ENCODE measurements at places on chromosomes 2 and 18.

DNA sequence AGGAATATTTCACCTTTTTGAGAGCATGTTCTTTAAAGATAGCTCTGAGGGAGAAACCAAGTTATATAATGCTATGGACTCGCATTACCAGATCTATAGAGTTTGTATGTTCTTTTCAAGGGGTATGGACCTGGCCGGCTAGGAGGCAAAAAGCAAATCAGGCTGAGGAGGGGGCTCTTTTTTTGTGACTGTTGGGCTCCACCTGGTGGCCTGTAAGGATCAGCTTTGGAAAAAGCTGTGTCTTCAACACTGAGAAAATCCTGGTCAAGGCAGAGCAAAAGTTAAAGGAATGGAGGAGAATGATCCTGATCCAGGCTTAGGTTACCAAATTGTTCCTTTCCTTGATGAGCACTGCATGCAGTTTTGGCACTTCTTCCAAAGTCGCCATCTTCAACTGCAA is 180.5 kb downstream of the DIS3L2 start:
- no peak for DNase-seq

GRCh38 chr2:61338447-61338846 is 132.4 kb downstream of the USP34 start:
- DNase-seq, result no peak

GRCh38 chr18:48693006-48693405 is 154.2 kb downstream of the CTIF start:
- no peak for DNase-seq

DNA sequence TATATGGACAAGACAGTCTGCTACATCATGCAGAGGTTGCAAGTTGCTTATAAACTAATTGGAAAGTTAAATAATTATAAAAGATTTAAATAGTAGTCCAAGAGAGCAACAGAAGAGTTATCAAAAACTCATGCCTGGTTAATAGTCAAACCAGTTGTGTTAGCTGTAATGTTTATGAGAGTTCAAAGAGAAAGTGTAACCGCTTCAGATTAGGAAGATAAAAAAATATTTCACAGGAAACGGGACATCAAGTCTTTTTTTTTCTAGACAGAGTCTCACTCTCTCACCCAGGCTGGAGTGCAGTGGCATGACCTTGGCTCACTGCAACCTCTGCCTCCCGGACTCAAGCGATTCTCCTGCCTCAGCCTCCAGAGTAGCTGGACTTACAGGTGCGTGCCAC is 34.6 kb upstream of the RNF125 start:
- DNase-seq, result no peak

DNA sequence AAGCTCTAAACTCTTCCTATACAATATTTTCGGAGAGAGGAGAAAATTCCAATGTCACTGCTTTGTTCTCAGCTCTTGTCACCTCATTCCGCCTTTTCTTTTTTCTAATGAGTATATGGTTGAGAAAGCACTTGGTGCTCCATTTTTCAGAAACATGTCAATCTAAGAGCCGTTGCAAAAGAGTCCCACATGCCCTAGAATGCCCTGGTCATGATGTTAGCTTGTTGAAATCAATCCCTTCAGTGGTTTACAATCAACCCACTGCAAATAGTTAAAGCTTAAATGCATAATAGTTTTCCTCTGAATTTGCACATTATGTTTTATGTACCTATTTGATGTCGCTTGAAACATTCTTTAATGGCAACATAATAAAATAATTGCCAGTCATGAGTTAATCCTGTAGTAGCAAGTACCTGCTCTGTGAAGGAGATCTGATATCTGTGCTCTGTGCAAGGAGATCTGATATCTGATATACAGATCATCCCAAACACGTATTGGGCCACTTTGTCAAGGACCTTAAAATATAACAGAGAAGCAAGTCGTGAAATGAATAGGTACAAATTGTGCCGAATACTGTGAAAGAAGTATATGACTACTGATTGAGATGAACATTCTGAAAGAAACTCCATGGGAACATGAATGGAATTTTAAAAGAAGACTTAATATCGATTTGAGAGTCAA is 1633.5 kb downstream of the SUCLG1 start:
- no peak for DNase-seq

DNA sequence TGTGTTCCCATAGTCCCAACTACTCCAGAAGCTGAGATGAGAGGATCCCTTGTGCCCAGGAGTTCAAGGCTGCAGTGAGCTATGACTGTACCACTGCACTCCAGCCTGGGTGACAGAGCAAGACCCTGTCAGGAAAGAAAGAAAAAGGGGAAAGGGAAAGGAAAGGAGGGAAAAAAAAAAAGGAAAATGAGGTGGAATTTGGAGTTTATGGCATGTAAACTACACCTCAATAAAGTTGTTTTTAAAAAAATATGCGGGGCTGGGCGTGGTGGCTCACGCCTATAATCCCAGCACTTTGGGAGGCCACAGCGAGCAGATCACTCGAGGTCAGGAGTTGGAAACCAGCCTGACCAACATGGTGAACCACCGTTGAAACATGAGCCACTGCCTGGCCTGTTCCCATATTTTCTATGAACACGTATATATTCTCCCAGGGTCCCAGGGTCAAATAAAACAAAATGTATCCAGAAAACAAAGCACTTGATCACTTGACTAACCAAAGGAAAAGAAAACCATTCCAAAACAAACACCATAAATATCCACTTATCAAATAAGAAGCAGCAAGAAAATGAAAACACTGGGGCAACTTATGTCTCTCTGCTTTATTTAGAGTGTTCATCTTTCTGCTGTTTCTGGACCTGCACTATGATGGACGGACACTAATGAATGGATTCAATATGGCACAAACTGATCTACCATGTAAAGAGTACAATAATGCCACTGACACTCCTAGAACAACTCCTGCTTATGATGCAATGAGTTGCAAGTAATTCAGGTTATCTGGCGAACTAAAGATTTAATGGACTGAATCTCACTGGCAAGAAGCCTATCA is 56.8 kb downstream of the ASXL2 start:
- DNase-seq, result no peak

All from umbilical cord (tissue), 2 donors.